ENCODE measurements at places on chromosomes 7 and 10.

GRCh38 chr10:34528320-34528719 lies 286.8 kb downstream of the PARD3 start:
- no peak for DNase-seq

- no peak for DNase-seq
Measured at GRCh38 chr7:27066148-27066547, 29.7 kb downstream of the HOXA1 start.

GRCh38 chr10:71761105-71761511 lies 12.2 kb downstream of the VSIR start:
- peak; percentile 53 for DNase-seq

GRCh38 chr10:30531751-30532530 lies 97.6 kb downstream of the LYZL2 start:
- DNase-seq, result no peak

DNA sequence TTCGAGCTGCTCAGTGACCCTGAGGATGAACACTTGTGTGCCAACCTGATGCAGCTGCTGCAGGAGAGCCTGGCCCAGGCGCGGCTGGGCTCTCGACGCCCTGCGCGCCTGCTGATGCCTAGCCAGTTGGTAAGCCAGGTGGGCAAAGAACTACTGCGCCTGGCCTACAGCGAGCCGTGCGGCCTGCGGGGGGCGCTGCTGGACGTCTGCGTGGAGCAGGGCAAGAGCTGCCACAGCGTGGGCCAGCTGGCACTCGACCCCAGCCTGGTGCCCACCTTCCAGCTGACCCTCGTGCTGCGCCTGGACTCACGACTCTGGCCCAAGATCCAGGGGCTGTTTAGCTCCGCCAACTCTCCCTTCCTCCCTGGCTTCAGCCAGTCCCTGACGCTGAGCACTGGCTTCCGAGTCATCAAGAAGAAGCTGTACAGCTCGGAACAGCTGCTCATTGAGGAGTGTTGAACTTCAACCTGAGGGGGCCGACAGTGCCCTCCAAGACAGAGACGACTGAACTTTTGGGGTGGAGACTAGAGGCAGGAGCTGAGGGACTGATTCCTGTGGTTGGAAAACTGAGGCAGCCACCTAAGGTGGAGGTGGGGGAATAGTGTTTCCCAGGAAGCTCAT lies 1.1 kb downstream of the DDIT4 start:
- peak; percentile 80 for DNase-seq

GRCh38 chr7:105765846-105766245 lies 110.6 kb downstream of the ATXN7L1 start:
- no peak for DNase-seq

DNA sequence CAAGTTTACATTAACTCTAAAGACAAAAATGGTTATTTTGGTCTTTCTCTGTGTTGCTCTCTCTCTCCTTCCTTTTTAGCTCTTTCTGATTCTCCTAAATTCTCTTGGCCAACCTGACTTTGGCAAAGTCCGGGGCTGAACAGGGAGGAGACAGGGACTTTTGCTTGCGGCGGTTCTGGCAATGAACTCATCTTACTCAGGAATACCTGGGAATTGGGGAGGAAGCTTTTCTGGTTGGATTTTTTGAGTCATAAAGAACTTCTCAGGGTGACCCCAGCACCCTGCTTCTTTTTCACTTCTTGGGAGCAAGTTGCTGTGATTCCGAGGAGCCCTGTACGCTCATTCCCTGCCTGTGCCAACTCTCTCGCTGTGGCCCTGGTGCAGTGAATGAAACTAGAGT lies 16.0 kb downstream of the GATA3 start:
- DNase-seq, result no peak

DNA sequence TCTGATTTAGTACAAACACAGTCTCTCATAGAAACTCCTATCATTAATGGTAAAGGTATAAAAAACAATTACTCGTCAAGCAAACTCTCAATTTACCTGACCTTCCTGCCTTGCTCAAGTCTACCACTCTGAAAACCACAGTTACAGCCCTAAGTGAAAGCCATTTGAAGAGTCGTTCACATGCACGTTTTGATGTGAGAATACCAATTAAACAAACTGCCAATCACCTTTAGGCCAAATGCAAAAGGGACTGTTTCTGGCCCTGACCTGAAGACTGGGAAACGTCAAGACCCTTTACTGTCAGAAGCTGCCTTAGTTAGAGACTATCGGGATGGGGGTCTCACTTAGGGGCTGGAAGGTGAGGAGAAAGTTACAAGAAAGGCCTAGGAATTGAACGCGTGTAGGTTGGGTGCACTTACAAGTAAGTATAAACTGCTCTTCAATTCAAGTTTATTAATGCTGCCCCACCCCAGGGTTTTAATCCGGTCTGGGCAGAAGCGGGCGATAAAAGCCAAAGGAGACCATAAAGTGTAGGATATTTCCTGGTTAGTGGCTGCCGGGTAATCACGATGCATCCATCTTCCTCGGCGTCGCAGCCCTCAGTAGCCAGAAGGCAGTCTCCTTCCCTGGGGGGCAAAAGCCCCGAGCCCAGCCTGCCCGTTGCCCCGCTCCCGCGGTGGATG lies 935 bp downstream of the TM9SF3 start:
- DNase-seq, result peak; percentile 47

- no peak for DNase-seq
Measured at GRCh38 chr7:41745451-41745850, 42.6 kb upstream of the INHBA start.

- no peak for DNase-seq
Measured at GRCh38 chr7:52273685-52274610, 761.5 kb upstream of the POM121L12 start.

DNA sequence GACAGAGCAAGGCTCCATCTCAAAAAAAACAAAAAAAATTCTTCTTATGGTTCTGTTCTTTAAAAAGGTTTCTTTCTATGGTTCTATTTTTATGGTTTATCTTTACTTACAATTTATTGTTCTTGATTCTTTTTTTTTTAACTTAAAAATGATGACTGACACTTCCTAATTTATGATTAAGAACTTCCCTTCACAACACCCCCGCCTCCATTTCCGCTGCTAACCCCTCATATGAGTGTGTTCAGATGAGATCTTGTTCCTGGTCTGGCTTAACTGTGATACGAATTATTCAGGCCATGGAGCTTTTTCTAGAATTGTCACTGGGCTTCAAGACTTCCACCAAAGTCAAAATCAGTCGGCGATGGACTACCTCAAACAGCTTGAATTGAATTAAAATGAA lies 33.9 kb downstream of the PTER start:
- DNase-seq, result no peak

GRCh38 chr7:30057741-30058140 lies 29.5 kb downstream of the PLEKHA8 start:
- DNase-seq, result no peak

DNA sequence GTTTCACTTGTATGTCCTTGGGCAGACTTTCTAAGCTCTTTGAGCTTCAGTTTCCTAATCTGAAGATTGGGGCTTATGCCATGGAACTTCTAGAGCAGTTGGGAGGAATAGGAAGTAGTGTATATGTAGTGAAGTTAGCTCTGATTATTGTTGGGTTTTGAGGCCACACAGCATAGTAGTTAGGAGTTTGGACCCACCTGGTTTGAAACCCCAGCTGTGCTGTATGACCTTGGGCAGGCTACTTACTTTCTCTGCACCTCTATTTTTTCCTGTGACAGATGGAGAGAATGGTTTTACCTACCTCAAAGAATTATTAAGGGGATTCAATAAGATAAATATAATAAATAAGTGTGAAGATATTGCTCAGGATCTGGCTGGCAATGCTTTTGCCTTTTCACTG lies 61.4 kb upstream of the ADRB1 start:
- DNase-seq, result no peak

DNA sequence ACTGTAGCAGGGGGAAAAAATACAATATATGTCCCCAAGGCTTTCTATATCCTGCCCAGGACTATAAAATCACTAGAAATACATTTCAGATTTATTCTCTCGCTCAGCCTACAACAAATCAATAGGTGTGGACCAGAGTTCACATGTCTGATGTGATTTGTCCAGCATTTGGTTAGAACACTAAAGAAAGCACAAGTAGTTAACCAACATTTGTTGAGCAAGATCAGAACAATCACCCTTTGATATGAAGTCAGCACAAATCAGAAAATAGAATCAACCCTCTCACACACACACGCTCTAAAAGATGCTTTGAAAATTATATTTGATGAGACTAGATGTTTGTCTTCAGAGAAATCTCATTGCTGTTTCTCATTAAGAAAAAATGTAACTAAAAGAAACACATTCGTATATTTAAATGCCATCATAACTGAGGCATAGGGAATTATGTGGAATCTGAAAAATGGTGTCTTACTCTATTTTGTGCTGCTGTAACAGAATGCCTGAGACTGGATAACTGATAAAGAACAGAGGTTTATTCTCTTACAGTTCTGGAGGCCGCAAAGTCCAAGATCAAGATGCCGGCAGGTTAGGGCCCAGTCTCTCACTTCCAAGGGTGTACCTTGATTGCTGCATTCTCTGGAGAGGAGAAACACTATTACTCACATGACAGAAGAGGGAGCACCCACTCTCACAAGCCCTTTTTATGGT lies 10.5 kb downstream of the AKR1D1 start:
- no peak for DNase-seq

DNA sequence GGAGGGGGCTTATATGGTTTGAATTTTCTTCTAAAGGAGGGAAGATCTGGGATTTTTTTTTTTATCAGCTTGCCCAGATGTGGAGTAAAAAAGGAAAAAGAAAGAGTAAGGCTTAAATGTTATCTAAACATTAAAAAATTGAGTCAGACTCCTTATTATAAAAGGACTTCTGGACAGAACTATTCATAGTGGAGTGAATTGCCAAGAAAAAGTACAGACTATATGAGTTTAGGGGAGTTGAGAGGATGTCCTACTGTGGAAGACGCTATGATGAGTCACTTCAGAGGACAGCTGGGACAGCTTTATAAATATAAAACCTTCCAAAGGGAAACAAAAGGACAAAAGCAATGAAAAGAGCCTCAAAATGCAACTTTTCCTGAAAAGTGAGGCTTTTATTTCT lies 73.0 kb downstream of the TFPI2 start:
- no peak for DNase-seq

DNA sequence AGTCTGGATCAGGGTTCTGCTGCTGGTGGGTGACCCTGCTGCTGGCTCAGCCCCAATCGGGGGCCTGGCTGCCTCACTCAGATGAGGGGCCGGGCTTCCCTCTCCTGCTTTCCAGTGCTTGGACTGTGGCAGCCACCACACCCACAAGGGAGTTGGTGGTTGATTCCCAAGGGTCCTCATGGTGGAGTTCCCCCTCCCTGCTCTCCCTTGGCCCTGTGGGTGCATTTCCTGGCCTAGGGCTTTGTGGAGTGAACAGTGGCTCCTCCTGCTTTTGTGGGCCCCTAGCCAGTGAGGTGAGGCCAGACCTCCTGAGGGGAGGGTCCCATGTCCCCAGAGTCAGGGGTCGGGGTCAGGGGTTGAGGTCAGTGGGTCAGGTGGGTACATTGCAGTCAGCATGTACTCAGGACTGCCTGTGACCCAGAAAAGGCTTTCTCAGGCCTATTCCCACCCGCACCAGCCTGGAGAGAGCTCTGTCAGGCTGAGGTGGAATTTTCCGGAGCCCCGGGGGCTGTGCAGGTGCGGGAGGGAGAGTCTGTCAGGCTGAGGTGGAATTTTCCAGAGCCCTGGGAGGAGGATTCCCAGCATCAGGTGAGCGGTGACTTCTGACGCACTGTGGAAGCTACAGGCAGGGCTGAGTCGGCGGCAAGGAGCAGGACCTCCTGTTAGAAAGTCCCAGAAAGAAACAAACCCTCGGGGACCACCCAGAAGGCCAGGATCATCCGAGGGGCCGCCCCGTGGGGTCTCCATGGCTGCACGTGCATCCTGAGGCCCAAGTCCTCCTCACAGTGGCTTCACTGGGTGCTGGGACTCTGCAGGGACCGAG lies 94.4 kb upstream of the INSIG1 start:
- DNase-seq, result no peak

- DNase-seq, result no peak
Measured at GRCh38 chr7:30322271-30323005, 38.0 kb downstream of the ZNRF2 start.

DNA sequence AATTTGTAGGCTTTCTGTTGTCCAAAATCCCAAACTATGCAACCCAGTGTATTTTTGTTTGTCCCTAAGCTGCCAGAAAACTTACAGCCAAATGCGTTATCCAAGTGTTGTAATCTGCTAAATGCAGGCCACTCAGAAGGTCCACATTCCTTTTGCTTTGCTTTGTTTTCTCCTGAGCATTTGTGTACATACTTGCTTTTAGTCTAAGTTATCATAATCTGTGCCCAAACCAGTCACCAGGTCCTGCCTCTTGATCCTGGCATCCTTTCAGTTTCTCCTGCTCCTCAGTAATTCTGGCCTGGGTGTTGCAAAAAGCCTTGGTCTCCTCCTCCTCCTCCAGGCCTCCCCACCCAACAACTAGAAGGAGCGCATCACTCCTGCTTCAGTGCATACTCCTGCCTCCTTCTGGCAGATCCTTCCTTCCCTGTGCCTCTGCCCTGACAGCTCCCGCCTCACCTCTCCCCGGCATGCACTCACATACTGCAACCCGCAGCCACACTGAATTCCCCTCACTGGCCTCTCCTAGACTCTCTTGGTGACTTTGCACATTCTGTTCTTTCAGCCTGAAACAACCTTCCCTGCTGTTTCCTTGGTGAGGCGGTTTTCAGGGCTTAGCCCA lies 2.3 kb downstream of the DENND2A start:
- no peak for DNase-seq

Measured in CD8-positive, alpha-beta memory T cell (primary cell).